Smooth muscle cell of the umbilical artery (primary cell): ENCODE measurements at places on chromosomes 16 and 17. TPM values are rescaled to one million over a fixed set of nuclear protein-coding genes. Genes with fewer than 3 reads are reported as not detected.

ZG16B gene
- total RNA-seq: not detected in 2 replicates

CHST5 gene
- total RNA-seq: 0.23 TPM in 1 of 2 replicates, not detected in the other

PRCD gene
- 1.2 and 1.5 TPM in 2 replicates for total RNA-seq

TRPV3 gene
- total RNA-seq: 0.65 and 1.2 TPM in 2 replicates

OR1F1 gene
- not detected in 2 replicates for total RNA-seq

P2RX1 gene
- 4.8 and 17.3 TPM in 2 replicates for total RNA-seq

SMYD4 gene
- total RNA-seq: 10.1 and 10.4 TPM in 2 replicates

CNTROB gene
- 14.6 and 24.4 TPM in 2 replicates for total RNA-seq

LITAFD gene
- total RNA-seq: not detected in 2 replicates

ARSG gene
- total RNA-seq: 3.6 and 4.8 TPM in 2 replicates

ZNF23 gene
- 12.2 and 12.7 TPM in 2 replicates for total RNA-seq

GJD3 gene
- total RNA-seq: 0.69 TPM in 1 of 2 replicates, not detected in the other

DNAJA3 gene
- 40.4 and 62.3 TPM in 2 replicates for total RNA-seq
